Tibial nerve (tissue), 4 donors: ENCODE measurements at places on chromosomes 6 and 20.

DNA sequence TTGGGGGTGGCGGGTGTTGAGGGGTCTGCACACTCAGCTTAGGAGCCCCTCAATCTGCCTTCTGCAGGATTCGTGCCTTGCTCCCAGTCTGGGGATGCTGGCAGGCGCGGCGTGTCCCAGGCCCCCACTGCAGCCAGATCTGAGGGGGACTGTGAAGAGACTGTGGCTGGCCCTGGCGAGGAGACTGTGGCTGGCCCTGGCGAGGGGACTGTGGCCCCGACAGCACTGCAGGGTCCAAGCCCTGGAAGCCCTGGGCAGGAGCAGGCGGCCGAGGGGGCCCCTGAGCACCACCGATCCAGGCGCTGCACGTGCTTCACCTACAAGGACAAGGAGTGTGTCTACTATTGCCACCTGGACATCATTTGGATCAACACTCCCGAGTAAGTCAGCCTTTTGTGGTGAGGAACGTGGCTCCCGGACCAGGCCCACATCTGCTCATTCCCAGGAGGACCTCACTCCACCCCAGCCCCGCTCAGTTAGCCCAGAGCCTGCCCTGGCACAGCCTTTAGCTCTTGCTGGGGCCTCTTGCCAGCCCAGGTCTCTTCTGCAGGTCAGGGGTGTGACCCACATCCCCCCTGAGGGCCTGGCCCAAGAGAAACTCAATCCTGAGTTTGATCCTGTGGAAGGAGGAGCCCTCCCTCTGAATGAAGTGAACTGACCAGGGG lies 1.1 kb downstream of the EDN3 start:
- no peak for DNase-seq

- DNase-seq, result no peak
Measured at GRCh38 chr6:119233312-119233984, 116.1 kb downstream of the MAN1A1 start.

DNA sequence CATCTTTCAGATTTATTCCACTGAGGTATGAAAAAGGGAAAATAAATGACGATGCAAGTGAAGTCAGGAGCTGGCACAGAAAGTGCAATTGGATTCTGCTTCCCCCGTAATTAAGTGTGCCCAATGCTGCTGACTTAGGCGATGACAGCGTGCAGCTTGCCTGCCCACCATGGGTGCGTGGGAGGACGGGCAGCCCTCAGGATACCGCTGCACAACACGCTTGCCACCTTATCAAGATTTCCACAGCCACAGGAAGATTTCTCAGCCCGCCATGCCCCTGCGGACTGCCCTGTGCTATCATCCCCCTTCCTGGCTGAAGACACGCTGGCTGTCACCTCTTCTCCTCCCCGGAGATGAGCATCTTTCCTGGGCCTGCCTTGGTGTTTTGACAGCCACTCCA lies 103.3 kb upstream of the BACH2 start:
- DNase-seq, result no peak

DNA sequence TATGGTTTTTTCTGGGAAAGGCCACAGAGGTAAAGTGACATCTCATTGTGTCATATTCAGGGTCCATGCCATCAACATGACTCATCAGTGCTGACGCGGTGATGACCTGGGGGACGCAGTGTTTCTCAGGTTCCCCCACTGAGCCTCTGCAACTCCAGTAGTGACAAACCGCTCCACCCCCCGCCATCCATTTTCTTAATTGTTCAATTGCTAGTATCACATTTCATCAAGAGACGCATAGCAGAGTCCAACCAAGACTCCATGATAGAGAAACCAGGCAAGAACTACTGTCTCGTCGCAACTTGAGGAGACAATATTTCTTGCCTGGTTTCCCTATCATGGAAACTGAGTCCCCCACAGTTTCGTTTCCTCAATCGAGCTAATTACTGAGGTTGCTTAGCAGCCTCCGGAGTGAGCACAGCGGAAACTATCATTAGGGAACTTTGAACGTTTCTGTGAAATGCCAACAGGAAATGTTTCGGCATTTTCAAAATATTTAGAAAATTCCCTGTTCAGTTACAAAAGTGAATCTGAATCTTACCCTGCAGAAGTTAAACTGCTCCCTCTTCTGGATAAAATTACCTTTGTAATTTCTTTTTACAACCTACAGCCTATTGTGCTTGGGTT lies 12.2 kb upstream of the SERPINB1 start:
- no peak for DNase-seq

DNA sequence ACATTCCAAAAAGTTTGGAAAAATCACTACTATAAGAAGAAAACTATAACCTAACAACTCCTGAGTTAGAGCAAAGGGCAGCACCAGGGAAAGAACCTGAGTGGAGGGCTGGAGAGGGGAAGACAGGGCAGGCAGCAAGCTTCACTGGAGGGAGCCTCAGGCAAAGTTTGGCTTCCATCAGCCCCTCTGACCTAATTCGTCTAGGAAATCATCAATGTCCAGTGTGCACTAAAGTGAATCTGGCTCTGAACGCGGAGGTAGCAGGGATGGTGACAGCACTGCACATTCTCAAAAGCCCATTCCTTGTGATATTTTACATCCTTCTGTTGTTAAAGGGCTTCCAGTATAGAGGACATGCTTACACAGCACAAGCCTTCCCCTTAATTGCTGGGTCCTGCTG lies 87.1 kb downstream of the ZDHHC14 start:
- no peak for DNase-seq

DNA sequence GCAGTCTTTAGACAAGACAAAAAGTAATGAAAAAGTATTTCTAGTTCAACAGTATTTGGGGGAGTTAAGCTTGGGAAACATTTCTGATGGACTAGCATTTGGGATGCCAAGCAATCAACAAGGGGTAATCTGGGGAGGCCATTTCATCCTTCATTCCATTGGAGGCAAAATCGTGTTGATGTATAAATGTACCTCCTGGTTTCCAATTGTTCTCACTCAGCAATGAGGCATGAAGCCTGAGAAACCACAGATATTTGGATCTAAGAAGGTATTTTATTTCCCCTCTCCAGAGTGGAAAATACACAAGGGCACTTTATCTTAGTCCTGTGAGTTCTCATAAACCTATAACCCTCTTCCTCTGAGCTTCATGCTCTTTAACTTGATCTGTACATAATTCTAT lies 68.2 kb downstream of the TBX18 start:
- DNase-seq, result no peak

DNA sequence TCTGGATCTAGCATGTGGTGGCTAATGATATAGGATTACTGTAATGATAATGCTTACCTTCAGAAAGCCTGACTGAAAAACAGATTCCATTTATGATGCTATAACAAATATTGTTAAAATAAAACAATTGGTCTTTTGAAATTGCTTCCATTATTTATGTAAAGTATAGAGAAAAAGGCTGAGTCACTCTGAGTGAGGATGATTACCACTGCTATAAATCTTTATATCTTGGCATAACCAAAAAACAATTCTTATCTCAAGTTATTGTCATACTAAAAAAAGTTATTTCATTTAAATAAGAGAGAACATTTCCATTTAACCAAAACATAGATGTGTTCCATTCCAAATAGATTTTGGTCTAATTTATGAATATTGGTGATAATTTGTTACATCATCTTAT lies 53.0 kb upstream of the DST start:
- DNase-seq, result no peak

GRCh38 chr6:110468731-110469130 lies 7.7 kb downstream of the SLC22A16 start:
- DNase-seq, result no peak
